Breast epithelium (tissue), 4 donors: ENCODE measurements at places on chromosomes 11 and 22.
A peak's percentile ranks its signal among the peaks of the same experiment; 100 is the strongest.

GRCh38 chr11:102422817-102423712 lies 29.5 kb downstream of the TMEM123 start:
- no peak for DNase-seq

DNA sequence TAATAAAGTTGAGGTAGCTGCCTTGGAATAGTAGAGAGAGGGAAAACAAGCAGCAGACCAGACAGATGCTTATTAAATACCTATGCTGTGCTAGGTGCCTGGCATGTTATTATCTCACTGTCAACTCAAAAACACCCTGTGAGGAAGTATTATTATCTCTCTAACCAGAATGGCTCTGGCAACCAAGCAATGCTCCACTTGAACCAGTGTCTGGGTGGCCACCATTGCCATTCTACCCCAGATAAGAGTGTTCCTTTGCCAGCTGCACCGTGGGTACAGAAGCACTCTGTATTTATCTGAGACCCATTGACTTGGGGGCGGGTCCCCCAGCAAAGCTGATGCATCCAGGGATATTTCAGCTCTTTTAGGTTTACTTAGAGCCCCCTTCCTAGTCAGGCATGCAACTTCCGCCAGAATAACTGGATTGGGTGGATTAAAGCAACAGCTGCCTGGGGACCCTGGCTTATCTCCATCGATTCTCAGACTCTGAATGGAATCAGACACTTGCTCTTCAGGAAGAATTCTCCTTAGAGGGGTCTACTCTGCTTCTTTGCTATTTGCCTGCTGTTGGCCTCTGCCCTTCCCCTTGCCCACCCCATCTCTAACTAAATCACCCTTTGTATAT lies 49.1 kb downstream of the RCN1 start:
- no peak for DNase-seq

DNA sequence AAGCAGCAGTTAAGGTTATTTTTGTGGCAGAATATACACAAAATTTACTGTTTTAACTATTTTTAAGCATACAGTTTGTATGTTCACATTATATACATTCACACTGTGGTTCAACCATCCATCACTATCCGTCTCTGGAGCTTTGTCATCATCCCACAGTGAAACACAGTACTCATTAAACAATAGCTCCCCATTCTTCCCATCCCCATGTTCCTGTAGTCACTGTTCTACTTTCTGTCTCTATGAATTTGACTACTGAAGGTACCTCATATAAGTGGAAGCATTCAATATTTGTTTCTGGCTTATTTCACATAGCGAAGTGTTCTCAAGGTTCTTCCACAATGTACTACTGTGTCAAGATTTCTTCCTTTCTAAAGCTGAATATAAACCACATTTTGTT lies 32.6 kb downstream of the ZBTB44 start:
- no peak for DNase-seq

DNA sequence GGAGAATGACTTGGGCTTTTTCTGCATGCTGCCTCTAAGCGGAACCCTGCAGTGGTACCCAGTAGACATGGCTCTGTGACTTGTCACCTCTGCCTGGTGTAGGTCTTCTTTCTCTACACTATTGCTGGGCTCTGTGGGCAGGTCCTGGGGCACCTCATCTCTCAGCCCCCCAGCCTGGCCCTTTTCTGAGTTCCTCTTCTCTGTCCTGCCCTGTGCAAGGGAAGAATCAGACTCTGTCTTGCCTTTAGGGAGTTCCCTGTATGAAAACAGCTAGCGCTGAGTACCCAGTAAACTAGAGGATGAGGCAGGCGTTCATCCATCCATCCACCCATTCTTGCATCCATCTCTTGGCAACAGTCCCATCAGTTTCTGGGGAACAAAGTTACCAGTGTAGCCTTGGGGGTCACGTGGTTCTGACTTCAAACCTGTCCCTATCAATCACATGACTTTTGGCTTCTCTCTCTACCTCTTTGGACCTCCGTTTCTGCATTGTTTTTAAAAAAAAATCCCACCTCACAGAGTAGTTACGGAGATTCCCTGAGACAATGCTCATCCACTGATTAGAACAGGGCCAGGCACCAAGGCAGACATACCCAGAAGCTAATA lies 86.4 kb upstream of the WNT11 start:
- DNase-seq = no peak

DNA sequence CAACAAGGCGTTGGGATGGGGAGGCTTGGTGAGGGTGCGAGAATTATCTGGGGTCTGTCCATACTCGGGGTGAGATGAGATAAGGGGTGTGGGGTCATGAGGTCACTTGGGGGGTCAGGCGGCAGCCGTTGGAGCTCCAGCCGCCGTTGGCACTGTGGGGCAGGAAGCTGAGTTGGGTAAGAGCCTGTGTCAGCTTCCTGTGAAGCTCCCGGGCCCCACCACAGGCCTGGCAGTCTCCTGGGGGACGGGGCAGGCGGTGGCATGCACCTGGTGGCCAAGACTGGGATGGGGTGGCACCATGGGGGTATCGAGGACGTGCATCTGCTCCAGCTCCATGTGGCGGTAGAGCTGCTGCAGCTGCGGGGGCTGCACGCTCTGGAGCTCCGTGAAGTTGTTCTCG lies 7.1 kb upstream of the MYBPC3 start:
- DNase-seq = no peak

DNA sequence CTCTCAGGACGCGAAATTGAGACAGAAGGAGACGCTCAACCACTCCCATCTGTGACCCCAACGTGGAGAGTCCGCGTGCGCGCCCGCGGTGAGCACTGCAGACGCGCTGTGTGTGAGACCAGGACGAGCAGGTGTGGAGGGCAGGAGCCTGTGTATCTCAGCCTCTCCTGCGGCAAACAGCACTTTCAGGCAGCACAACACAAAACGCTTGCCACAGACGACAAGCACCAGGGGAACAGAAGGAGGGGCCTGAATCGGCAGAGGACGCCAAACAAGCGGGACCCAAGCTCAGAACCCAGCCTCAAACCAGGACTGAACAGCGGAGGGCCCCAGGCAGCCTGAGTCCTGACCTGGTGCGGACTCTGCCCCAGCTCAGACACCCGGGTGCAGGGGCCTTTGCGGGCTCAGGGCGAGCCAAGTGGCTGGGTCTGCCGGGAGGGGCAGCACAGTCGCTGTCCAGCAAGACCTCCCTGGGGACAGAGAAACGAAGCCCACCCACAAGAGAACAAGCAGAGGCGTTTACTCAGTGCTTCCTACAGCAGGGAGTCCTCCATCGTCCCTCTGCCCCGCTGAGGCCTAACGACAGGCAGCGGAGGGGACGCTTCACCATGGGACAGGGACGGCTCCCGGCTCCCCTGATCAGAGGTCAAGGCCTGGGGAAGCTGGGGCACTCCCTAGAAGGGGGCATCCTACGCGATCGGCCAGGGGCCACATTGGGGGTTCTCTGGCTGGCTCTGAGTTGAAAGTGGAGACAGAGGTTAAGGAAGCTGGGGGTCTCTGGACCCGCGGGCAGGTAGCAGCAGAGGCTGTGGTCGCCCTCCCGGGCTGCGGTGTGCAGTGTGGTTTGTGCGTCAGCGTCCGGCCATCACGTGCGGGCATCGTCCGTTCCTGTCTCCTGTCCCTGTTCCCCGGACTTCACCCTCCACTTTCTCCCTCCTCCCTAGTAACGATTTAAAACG lies 560.8 kb downstream of the BRD1 start:
- DNase-seq = no peak

DNA sequence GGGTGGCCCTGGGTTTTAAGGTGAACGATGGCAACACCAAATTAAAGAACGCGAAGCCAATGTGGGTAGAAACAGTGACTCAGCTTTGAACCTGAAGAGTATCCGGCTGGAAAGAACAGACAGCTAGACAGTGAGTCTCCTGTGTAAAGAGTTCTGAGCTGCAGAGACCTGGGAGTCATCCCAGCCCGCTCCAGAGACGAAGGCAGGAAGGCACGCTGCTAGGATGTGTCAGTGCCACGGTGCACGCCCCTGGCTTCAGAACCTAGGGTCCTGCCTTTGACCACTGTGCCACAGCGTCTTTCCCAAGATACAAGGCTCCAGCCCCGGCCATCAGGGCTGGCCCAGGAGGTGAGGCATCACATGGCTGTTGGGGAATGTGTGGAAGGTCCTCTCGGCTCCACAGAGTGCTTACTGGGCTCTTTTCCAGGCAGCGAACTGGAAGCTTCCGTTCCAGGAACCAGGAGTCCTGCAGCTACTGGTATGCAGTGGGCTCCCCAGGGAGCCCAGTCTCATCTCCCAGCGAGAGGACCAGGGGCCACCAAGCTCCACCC lies 29.9 kb downstream of the LRFN4 start:
- no peak for DNase-seq

DNA sequence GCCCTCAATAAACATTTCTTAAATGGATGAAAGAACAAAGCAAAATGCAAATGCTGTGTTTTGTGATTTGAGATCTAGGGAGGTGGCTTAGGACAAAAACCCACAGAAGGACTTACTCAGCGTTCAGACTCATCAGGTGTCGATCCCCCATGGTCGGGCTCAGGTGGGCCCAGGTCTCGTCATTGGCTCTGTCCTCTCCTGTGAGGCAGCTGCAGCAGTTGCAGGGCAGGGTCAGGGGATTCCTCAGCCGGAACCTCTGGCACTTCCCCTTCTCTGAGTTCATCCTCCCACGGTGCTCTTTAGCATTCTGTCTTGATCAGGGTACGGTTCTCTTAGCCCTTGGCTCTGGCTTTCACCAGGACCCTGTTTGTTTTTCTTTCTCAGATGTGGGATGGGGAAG lies 14.0 kb upstream of the ACR start:
- DNase-seq = no peak

GRCh38 chr11:69123593-69124545 lies 31.9 kb upstream of the SMIM38 start:
- peak; percentile 49 for DNase-seq

DNA sequence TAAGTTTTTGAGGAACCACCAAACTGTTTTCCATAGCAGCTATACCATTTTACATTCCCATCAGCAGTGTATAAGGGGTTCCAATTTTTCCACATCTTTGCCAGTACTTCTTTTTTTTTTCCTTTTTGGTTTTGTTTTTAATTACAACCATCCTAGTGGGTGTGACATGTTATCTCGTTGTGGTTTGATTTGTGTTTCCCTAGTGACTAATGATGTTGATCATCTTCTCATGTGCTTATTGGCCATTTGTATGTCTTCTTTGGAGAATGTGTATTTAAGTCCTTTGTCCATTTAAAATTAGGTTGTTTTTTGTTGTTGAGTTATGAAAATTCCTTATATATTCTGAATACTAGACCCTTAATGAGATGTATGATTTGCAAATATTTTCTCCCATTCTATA lies 59.3 kb downstream of the STIM1 start:
- DNase-seq = no peak

- DNase-seq = no peak
Measured at GRCh38 chr11:27882066-27882697, 181.9 kb upstream of the BDNF start.

DNA sequence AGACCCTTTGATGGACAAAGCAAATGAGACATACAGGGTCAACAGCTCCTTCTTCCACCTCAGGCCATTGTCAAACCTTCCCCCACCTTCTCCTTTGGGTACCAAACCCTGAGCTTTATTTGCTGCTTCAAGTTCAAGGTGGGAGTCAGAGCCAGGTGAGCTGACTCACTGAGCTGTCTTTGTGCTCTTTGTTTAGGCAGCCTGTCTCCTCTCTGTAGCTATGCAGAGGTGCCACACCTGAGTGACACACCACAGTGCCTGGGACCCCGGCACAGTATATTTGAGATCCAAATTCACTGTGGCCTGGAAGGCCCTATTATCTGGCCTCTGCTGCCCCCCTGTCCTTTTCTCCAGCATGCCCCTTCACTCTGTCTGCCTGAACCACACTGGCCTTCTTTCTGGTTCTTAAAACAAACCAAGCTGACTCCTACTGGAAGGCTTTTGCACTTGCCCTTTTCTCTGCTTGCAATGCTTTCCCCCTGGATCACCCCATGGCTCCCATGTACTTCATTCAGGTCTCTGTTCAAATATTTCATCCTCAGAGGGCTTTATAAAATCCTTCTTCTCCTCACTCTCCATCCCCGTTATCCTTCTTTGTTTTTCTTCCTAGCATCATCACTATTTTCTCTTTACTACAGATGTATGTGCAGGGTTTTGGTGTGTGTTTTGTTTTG lies 16.1 kb downstream of the LMO2 start:
- DNase-seq = no peak

DNA sequence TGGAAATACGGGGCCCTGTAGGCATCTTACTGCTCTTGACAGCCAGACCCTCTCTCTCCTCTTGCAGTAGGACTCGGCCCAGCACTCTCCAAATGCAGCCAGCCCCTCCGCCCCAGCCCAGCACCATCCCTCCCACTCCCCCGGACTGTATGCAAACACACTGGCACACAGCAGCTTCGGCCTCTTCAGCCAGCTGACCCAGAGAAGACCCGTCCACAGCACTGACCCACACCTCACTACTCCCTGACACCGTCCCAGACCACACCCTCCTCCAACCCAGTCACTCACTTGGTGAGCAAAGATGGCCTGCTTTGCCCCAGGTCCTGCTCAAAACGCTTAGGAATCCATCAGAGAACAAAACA lies 164.6 kb downstream of the IGLL1 start:
- no peak for DNase-seq

- no peak for DNase-seq
Measured at GRCh38 chr22:29061773-29062172, at the start of gene C22orf31. Gene C22orf31, minus strand, starts transcription at chr22:29061831. Its CDS starts 39 bp downstream, at chr22:29061792.

DNA sequence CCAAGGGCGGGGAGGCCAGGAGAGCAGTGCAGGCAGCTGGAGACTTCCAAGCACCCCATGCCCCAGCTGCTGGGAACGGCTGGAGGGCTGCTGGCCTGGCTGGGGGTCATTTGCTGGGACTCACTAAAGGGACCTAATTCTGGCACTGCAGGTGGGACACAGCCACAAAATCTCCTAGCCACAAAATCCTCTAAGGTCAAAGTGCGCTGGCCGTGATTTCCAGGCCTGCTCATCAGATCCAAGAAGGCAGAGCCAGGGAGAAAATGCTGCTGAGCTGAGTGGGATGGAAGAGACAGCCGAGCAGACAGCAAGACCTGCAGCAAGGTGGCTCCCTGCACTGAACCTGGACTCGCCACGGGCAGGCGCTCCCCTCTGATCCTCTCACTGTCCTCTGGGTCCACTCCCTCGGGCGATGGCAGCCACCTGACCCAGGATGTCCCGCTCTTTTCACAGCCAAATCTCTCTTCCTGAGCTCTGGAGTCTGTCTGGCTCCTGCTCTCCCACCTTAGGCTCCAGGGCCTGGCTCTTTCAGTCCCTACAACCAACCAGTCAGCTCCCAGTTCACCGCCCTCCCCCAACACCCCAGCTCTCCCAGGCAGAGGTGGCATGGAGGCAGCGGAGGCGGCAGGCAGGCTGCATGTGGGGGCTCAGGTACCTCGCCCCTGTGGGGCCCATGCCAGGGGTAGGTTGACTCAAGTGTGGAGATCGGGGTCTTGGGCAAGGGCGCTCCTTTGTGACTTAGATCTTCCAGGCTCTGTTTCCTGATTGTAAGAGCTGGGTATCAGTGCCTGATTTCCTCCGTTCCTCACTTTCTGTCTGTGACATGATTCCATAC lies 14.5 kb downstream of the OVOL1 start:
- no peak for DNase-seq

GRCh38 chr11:73789279-73789670 lies 1.6 kb downstream of the MRPL48 start:
- DNase-seq = no peak
